ENCODE measurements at places on chromosomes 12 and 14.

DNA sequence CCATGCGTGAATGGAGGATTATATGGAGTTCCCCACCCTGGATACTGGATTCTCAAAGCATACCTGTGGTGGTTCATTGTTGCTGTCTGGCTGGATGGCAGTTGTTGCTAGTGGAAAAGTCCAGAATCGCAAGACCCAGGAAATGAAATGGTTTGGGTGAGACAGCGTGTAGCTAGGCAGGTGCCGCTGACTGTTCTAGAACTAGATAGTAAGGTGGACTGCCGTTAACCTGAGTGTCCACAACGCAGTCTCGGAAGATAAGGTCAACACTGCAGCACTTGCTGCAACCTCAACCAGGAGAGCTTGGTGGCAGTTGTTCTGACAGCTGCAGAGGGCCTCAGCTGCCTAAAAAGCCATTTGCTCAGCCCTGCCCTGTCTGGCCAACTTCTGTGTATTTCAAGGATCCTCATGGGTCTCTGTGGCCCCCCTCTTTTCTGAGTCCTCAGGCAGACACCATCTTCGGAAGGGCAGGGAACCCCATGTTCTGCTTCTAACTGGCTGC lies 15.5 kb upstream of the IRF2BPL start:
- DNase-seq: no peak

DNA sequence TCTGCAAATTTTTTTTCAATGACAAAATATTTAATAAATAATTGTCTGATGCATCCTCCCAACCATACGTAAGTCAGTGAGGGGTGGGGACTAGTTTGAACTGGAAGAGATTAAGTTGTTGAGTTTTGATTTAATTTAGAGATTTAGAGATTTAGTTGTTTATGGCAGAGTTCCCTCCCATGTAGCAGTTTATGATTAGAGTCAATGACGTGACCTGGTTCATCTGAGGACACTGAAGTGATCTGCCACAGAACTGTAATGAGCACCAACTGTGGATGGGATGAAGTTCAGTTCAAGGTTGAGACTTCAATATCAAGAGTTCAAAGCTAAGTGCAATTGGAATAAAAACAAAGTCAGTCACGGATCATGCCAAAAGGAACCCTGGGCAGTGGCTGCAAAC lies 609.3 kb downstream of the NOVA1 start:
- DNase-seq: no peak

DNA sequence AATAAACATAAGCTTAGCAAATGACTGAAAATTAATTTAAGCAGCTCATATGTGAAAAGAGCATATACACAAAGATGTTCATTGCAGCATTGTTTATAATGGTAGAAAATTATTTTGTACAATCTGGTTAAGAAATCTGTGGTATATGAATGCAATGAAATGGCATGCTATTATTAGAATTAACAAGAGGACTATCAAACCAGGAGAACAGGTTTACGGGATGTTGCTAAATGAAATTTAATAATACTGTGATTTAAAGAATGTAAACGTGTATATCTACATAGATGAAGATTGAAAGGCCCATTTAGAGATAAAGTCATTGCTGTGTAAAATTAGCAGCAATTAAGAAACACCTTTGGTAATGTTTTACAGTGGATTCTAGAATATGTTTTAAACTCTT lies 70.5 kb downstream of the EID3 start:
- no peak for DNase-seq

DNA sequence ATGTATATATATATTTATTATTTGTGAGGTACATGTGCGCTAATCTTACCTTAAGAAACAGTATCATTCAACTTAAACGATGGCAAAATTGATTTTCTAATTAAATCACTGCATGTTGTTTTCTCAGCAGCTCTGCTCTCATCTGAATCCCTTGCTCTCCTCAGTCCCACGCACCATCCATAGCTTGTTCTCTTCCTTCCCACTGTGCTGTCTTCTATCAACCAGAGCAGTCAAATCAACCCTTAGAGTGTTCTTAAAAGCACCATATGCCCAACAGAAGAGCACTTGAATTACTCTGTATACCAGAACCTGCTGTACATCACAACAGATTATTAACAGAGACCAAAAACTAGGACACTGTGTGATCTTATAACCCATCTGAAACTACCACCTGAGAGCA lies 209.4 kb upstream of the G2E3 start:
- DNase-seq: no peak

DNA sequence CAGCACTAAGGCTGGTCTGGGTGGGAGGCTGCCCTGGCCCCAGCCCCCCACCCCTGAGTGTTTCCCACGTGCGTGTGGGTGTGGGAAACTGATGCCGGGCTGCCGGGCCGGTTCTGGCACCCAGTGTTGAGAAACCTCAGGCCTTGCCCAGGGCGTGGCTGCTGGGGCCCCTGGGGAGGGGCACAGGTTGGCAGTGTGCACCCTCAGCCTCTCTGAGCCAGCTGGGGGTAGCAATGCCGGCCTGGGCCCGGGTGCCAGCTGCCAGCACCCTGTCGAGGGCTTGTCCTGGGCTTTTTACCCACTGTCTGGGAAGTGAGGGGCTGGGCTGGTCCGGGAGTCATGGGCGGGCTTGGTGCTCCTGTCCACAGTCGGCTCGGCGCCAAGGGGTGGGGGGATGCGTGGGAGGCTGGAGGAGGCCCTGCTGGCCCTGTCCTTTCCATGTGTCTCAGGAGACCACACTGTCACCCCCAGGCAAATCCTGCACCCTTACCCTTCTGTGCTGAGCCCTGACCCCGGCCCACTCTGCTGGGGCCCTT lies 15.7 kb downstream of the ASPG start:
- DNase-seq: no peak
